Fibroblast of skin of right quadriceps (primary cell): ENCODE measurements at places on chromosomes 5 and 9.

GRCh38 chr5:11596185-11596584, 308.1 kb downstream of the CTNND2 start:
- DNase-seq = no peak

DNA sequence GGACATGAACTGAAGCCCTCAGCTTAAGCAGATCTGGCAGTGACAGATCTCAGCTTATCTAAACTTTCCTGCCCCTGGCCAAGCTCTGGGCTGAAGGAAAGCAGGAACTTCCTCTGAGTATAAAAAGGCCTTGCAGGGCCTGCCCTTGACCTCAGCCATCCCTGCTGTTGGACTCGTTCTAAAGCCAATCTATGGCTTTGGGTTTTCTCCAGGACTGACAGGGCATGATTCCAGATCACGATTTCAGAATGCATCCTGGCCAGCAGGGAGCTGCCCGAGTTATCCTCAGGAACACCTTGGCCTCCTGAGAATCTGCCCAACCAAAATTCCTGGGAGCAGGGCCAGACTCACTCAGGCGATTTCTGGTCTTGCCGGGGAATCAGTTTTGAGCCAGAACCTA, 502.7 kb downstream of the TLE4 start:
- DNase-seq = no peak

DNA sequence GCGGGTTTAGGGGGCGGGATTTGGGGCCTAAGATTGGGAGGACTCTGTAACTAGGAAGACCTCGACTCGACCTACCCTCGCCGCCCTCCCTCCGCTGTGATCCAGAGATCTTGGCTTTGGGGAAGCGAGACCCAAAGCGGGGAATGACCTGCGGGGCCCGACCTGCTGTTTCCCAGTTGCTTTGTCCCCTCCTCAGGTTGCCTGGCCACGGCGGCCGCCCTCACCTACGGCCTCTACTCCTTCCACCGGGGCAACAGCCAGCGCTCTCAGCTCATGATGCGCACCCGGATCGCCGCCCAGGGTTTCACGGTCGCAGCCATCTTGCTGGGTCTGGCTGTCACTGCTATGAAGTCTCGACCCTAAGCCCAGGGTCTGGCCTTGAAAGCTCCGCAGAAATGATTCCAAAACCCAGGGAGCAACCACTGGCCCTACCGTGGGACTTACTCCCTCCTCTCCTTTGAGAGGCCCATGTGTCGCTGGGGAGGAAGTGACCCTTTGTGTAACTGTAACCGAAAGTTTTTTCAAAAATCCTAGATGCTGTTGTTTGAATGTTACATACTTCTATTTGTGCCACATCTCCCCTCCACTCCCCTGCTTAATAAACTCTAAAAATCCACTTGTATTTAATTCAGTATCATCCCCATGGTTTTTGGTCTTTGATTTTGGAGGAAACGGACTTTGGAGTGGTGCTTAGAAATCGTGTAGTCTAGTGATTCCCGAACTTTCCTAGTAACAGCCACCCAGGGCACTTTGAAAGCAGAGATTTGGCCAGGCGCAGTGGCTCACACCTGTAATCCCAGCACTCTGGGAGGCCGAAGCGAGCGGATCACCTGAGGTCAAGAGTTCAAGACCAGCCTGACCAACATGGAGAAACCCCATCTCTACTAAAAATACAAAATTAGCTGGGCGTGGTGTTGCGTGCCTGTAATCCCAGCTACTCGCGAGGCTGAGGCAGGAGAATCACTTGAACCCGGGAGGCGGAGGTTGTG, 878 bp downstream of the HIGD2A start:
- no peak for DNase-seq

DNA sequence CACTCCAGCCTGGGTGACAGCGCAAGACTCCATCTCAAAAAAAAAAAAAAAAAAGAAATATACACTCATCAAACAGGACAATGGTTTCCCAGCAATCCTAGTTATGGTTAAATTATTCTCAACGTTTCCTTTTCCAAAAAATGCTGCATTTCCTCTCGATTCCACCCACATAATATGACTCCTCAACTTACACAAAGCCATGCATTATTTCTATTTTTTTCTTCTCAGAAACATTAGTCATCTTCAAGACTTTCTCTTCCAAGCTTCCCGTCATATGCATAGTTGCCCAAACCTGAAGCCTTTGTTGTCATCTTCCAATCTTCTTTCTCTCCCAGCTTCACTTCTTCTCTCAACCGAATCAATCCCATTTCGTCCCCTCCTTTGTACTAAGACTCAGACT, 61.4 kb upstream of the RANBP6 start:
- DNase-seq = peak; percentile 3

- DNase-seq = no peak
Measured at GRCh38 chr9:83020864-83021263, 42.1 kb downstream of the RASEF start.

DNA sequence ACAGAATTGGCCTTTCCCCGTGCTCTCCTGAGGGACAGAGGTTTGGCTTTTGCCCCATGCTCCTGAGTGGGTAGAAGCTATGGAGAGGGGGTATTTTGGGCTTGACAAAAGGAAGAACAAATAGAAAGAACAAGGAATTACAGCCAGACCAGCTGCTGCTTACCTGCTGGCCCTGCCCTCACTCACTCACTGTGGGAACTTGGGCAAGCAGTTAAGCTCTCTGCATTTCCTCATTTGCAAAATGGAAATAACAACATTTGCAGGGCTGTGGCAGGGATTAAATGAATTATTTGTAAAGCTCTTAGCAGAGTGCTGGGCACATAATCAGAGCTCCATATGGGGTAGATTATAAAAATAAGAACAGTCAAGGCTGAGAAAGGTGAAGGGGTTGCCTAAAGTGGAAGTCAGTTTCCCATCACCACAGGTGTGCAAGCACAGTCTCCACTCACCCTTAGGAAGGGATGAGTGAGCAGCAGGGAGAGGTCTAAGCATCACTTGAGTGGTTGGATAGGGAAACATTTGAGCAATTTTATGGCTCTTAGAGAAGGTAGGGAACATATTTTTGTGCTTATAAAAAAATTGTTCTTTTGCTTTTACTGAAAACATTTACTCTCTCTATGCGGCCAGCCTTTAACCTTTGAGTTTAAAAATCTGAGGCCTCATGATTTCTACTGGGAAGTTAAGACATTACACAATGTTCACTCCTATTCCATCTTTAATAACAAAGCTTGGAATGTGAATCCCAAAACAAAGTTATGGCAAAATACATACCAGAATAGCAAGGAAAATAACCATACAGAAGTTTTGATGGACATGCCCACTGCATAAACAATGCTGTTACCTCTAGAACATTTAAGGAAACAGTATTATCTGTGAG, 42.8 kb upstream of the LHFPL2 start:
- DNase-seq = no peak

- no peak for DNase-seq
Measured at GRCh38 chr5:135482381-135482933, 30.3 kb upstream of the TIFAB start.

GRCh38 chr9:8871796-8872445, 1072.3 kb upstream of the DMAC1 start:
- DNase-seq = no peak

DNA sequence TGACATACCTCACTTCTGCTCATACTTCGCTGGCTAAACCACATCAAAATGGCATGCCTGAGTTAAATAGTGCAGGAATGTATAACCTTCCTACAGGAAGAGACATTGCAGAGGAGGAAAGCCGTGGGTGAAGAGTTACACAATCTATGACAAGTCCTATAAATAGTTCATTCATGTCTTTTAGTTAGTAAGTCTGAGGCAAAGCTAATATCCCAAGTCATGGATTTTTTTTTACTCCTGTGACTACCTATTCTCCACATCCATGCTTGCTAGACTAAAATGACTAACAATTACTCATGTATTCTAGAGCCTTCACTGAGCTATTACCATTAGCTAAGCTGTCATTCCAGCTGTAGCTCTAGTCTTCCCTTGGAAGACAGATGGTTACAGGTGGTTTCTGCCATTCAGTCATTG, 391.3 kb downstream of the NR2F1-AS1 start:
- DNase-seq = peak; percentile 95

- no peak for DNase-seq
Measured at GRCh38 chr9:82423700-82424099, 435.1 kb downstream of the SPATA31D1 start.

GRCh38 chr9:137058521-137059234, 4.8 kb upstream of the ENTPD2 start:
- no peak for DNase-seq

DNA sequence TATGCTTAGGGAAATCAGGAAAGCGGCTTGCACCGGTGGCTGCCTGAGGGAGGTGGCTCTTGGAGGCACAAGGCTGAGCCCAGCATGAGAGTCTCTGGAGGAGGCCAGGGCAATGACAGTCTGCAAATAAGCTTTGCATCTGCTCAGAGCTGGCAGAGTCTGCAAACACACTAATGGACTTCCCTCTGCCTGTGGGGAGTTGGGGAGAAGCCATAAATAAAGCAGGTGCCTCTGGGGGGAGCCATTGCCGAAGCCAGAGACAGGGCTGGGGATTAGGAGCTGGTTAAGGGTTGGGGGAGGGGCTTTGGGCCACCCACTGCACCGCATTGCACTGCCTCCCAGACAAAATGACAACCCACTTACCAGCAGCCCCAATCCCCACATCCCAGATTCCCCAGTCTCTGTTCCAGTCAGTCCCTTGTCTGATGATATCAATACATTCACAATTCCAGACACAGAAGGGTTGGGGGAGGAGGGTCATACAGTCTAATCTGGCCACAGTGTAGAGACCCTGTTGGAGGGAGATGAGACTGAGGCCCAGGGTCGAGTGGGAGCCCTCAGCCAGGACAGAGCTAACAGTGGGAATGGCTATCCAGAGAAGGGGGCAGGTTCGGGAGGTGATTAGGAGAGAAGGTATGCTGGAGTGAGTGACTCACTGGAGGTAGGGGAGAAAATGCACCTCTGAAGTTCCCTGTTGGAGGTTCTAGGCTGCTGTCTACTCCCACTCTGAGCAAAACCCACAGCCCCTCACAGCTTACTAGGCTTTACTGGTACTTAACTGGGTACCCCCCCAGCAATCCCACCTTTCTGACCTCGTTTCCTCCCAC, 53.7 kb downstream of the PAX5 start:
- DNase-seq = no peak

DNA sequence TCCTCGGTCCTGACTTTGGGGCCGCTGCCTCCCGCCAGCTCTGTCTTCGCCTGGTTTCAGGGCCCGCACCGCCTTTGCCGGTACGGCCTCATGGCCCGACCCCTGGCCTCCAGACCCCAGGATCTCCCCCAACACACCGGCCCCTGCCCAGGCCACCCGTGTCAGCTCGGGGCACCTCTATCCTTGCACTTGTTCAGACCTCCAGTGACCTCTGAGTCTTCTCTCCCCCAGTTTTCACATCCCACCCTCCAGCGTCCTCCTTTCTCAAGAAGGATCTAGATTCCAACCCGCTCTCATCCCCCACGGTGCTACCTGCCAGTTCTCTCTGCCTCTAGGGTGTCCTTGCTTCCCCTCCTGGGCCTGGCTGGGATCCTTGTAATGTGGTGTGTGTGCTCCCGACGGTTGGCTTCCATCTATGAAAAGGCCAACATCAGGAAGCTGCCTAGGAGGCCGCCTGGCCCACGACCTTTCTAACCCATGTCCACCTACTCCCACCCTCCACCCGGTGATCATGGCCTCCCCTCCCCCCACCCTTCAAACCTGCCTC, 61.1 kb downstream of the SPATA31C2 start:
- no peak for DNase-seq

GRCh38 chr5:139426203-139426885, 13.0 kb downstream of the DNAJC18 start:
- DNase-seq = peak; percentile 70

DNA sequence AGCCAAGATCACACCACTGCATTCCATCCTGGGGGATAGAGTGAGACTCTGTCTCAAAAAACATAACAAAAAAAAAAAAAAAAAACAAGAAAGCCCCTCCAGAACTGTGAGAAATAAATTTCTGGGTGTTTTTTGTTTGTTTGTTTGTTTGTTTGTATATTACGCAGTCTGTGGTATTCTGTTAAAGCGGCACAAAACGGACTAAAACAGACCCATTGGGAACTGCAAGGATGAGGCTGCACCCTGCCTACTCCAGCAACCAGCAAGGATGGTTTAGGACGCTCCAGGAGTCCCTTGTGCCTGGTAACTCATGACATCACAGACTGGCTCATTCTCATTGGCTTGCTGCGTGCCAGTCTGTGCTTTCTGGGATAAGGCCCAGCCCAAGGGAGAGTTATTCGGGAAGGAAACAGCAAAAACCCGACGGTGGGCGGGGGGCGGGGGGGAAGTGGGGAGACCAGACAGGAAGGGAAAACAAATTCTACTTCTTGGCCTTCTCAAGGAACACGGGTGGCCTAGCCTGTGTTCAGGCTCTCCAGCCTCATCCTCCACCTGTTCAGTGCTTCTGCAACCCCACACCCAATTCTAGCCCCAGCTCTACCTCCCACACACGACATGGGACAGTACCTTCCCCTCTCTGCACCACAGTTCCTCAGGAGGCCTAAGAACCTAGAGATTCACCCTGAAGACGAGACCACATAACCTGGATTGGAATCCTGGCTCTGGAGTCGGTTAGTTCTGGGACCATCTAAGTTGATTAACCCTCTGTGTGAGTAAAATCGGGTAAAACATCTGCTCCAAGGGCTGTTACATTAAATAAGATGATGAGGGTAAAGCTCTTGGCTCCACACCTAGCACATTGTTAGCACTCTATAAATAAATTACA, 2.8 kb downstream of the CD74 start:
- DNase-seq = peak; percentile 80

DNA sequence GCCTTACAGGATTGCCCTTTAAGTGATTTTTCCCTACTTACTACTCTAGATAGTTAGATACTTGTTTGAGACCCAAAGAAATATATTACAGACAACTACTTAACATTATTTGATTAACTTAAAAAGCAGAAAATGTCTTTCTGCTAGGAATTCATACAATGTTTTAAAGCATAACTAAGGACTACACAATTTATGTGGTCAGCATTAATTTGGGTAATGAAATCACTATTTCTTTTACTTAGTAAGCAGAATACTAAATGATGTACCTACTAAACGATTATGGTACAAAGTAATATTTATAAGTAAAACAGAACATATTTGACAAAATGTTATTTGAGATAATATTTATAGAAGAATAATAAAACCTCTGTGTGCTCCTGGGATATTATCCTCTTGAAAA, 371.9 kb upstream of the ARRDC3 start:
- DNase-seq = no peak

GRCh38 chr5:77101298-77101697, 14.2 kb upstream of the ZBED3 start:
- DNase-seq = peak; percentile 49

- DNase-seq = no peak
Measured at GRCh38 chr5:158720281-158720680, 379.4 kb downstream of the EBF1 start.

DNA sequence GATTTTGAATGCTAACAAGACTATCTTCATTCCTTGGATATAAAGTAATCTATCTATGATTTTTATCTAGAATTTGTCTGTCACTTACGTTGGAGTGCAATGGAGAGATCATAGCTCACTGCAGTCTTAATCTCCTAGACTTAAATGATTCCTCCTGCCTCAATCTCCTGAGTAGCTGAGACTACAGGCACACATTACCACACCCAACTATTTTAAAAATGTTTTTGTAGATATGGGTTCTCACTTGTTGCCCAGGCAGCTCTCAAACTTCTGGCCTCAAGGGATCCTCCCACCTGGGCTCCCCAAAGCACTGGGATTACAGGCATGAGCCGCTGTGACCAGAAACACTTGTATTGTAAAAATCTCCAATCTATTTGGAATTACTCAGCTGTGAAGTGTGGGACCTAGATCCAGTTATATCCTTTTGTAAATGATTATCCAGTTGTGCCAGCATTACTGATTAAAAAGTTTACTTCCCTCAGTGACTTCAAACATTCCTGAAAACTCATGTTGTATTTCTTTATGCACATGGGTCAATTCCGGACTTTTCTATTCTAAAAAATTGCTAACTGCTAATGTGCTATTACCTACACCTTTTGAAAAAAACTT, 1793.8 kb upstream of the WWC1 start:
- no peak for DNase-seq

- DNase-seq = peak; percentile 46
Measured at GRCh38 chr5:140338336-140338735, 8.1 kb downstream of the HBEGF start.
